MM.1S (cell line): ENCODE measurements at places on chromosomes 13 and 19.

- DNase-seq = peak; percentile 33
Observed at GRCh38 chr13:40666933-40667621, 636 bp upstream of the FOXO1 start.

DNA sequence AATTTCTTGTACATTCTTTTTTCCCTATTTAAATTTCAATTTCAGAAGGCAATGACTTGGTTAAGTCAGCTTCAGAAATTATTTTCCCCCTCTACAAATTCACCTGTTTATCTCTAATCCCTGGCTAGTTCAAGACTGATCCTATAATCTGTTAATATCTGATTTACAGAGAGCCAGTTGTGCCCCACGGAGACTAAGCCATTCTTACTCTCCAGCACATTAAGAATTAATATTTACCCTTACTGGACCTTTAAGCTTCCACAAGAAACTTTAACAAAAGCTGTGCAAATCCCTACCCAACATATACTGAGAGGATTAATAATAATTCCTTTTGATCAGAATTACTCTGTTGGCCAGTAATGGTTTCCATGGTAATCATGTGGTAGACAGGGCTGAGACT, 786.2 kb downstream of the PCDH9 start:
- DNase-seq = no peak

DNA sequence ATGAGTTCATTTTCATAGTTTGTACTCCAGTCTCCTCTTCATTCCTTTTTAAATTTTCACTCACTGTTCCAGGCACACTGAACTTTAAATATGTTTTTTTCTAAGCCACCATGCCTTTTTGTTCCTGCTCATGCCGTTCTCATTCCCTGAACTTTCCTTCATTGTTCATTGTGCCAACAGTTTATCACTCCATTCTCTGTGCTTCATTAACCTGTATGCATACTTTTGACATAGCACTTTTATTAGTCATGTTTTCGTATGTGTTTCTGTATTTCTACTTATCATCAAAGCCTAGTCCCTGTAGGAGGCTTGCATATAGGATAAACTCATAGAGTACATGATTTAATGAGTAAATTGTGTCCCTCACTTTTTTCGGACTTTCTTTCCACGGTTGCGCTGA, 65.3 kb downstream of the PCDH20 start:
- DNase-seq = no peak

- DNase-seq = no peak
Observed at GRCh38 chr13:74751739-74752138, 617.5 kb upstream of the KLF12 start.

DNA sequence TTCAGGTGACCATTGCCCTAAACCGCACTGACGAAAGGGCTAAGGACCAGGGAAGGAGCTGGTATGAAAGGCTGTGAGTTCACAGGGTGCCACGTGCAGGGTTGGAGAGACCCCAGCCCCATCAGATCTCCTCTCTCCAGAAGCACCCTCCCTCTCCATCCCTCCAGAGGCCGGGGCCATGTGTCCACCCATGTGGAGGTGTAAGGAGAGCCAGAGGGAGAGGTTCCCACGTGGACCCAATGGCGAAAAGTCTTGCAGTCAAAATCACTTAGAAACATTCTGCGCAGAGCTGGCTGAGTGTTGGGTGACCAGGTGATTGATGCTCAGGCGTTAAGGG, 168.3 kb downstream of the COL4A1 start:
- peak; percentile 14 for DNase-seq

- DNase-seq = no peak
Observed at GRCh38 chr19:39407410-39407659, 688 bp downstream of the ZFP36 start.

GRCh38 chr13:30600496-30600895, 17.2 kb upstream of the USPL1 start:
- no peak for DNase-seq

DNA sequence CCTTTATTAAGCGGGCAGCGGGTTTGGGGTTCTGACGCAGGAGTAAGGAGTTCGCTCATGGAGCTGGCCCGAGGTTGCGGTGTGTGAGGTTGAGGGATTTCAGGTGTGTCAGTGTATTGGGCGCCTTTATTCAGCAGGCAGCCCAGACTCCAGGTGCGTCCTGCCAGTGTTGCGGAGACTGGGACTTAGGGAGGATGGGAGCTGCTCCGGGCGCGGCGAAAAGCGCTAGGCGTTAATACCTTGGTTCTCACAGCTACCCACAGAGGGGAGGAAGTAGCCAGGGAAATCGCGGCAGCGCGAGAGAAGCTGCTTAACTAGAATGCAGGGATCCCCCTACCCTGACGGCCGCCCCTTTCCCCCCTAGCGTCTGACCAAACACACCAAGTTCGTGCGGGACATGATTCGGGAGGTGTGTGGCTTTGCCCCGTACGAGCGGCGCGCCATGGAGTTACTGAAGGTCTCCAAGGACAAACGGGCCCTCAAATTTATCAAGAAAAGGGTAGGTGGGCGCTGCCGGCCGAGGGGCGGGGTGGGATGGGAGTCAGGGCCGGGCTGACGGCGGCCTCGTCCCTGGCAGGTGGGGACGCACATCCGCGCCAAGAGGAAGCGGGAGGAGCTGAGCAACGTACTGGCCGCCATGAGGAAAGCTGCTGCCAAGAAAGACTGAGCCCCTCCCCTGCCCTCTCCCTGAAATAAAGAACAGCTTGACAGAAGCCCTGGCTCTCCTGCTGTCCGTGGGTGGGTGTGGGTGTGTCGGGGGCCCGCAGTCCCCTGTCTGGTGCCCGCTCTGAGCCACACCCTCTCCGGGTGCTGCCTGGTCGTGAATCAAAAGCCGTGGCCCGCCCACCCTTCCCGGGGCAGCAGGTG, 1.1 kb downstream of the RPL36 start:
- peak; percentile 40 for DNase-seq

GRCh38 chr19:45075301-45076028, 813 bp downstream of the ZNF296 start:
- DNase-seq = peak; percentile 94

DNA sequence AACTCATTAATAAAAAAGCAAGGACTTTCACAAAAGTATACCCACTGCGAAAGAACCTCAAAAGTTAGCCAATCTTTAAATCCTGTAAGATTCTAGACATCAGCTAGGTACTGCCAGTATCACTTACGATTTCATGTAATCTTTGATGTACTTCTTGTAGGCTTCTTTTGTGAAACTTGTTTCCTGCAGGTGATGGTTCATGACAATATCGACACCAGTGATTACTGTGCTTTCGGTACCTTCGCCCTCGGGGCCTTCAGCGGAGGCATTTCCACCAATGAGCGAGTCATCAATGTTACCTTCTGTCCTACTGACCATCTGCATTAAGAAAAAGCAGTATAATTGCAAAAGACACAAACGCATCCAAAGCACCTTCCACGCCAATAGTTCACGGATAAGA, 1.1 kb downstream of the TPT1 start:
- DNase-seq = peak; percentile 28

DNA sequence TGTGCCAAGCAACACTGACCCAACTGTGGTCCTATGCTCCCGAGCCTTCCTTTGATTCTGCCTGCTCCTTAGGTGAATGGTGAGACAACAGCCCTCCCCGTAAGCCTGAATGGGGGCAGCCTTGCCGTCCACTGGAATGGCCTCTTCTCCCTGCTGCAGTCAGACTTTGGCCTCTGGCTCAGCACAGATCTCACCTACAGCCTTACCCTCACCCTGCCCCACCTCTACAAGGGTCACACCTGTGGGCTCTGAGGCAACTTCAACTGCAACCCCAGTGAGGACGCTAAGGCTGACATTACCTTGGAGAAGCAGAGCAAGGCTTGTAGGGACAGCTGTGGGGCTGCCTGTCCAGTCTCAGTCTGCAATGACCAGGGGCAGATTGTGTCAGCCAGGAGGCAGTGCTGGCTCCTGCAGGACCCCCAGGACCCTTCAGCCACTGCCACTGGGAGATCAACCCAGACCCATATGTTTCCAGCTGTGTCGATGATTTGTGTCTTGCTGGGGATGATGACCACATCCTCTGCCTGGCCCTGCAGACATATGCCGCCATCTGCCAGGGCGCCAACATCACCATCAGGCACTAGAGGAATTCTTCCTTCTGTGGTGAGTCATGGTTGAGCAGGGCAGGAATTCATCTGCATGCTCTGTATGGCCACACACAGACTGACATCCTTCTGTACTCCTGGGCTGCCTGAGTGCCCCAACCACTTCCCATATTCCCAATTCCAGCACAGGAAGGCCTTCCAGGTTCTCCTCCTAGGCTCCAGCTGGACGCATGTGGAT, 27.3 kb upstream of the FXYD3 start:
- DNase-seq = no peak

DNA sequence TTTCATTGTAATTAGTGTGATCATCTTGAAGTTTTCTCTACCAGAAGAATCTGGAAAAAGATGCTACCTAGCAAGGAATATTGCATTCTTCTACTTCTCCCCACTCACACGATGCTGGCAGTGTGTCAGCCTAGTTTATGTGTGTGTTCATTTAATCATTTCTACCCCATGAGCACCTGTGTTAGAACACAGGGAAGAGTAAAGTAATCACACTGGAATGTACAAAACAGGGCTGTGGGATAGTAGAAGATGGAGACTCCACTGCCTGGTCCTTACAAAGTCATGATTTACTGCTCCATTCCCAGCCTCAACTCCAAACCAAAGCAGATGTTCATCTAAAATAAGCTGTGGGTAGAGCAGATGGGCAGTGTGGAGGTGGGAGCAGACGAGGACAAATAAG, 47.7 kb upstream of the RGCC start:
- DNase-seq = no peak

DNA sequence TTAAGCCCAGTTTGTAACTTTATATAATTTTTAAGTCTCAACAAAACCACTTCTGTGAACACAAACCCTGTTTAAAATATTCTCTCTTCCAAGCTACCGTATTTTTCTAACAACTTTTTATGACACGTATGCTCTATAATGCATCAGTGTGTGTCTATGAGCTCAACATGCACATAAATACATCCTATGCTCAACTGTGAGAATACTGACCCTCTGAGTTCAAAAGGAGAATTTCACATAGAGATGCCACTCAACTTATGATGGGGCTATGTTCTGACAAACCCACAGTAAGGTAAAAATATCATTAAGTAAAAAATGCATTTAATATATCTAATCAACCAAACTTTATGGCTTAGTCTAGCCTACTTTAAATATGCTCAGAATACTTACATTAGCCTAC, 1139.7 kb upstream of the SPRY2 start:
- DNase-seq = no peak

GRCh38 chr13:98203646-98204326, 26.7 kb upstream of the RNF113B start:
- DNase-seq = no peak

DNA sequence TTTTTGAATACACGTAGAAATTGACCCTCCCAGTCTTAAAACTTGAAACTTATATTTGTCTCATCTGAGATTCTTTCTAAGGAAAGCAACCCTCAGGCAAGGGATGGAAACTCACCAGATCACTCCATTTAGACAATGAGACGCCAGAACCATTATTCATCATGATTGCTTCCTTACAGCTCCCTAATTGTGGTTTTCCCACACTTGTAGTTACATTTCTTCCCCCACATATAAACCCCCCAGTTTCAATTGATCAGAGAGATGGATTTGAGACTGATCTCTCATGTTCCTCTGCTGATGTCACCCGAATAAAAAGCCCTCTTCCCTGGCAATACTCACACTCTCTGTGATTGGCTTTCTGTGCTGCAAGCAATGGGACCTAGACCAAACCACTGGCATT, 197.9 kb upstream of the STARD13 start:
- DNase-seq = no peak

DNA sequence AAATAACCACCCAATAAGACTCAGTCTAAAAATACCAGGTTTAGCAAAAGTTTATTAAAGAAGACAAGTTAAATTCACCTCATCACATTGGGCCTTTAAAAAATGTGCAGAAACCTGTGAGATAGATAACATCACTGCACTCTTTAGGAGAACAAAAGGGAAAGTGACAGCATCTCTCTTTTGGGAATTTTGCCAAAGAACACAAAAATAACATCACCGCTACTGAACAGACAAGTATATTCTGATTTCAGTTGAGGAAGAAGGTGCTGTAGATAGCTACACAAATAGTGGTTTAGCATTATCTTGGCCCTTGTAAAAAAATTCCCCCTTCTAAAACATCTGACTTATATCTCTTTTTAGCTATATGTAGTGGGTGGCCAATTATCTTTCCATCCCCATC, 244.7 kb downstream of the VWA8 start:
- no peak for DNase-seq

DNA sequence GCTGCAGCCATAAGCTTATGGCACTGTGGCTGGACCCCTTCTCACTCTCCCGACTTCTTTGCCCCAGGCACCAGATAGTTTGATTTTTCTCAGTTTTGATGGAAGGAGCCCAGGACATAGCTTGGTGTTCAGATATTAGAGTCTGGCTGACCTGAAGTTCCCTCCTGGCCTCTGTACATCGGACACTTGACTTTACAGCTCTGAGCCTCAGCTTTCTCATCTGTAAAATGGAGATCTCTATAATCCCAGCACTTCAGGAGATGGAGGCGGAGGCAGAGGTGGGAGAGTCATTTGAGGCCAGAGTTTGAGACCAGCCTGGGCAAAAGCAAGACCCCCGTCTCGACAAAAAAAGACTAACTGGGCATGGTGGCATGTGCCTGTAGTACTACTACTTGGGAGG, 909 bp downstream of the CC2D1A start:
- DNase-seq = no peak

DNA sequence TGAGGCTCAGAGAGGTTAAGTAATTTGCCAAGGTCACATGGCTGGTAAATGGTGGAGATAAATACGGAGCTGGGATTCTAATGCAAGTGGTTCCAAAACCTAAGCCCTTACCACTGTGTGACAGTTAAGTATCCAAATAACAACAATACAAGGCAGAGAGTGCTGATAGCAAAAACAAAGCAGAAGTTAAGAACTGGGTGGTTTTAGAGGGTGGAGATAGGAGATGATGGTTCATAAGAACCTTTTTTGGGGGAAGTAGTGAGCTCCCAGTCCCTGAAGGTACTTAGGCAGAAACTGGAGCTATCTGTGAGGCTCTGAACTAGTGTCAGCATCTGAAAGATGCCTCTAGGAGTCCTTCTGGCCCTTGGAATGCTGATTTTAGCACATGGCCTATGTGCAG, 56.2 kb upstream of the UBE2L5 start:
- DNase-seq = no peak

- no peak for DNase-seq
Observed at GRCh38 chr13:84985860-84986259, 813.4 kb downstream of the SLITRK6 start.

DNA sequence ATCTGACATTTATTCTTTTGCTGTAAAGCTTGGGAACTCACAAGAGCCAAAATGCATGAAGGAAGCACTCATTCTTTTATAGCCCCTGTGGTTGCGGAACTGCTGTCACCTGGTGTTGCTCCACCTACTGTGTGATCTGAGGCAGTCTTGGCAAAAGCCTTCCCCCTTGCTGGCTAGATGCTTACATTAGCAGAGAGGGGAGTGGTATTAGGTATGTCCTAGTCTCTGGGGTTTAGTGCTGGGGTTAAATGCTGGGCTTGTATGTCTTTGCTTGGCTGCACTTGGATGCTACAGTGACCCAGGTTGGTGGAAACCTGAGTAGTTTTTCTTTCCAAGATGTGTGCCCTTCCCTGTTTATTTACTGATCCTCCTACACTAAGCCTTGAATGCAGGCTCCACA, 99.3 kb downstream of the WDFY2 start:
- DNase-seq = no peak

- DNase-seq = peak; percentile 47
Observed at GRCh38 chr13:86757236-86757978, 913.8 kb upstream of the SLITRK5 start.

- DNase-seq = no peak
Observed at GRCh38 chr13:26821672-26822071, 61.1 kb upstream of the GPR12 start.
